ENCODE measurements at places on chromosomes 13 and 19.

DNA sequence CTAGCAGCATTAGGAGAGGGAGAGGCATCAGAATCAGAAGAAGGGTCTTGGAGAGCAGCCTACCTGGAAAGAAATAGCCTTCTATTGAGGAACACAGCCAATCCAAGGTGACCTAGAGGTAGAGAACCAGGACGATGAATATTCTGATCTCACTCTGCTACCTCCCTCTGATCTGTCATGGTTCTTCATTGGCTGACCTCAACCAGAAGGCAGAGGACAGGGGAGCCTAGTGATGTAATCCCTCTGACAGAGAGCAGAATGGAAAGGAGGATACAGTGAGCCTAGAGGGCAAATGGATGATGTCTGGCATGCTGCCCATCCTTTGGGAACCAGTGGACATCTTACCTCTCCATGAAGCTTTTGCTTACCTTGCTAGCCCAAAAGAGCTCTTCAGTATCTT is 3.6 kb downstream of the ZNF507 start:
- DNase-seq, result no peak

GRCh38 chr19:44282846-44283245 is 22.0 kb downstream of the ZNF235 start:
- DNase-seq, result no peak

GRCh38 chr13:24053519-24054251 is 106.8 kb upstream of the SPATA13 start:
- DNase-seq, result peak; percentile 29

DNA sequence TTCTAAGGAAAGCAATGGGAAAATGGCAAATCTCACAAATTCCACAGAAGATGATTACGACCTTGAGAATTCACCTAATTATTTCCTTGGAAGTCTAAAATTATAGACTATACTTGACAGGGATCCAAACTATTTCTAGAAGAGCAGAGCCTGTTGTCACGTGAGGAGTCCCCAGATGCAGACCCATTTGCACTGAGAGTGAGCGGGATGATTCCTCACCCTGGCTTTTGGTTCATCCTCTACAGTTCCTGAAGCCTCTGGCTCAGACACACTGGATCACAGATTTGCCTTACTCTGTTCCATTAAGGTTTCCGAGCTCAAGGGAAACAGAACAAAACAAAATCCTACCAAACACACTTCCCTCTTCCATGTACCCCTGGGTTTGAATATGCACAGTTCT is 23.0 kb upstream of the CYSLTR2 start:
- DNase-seq, result no peak

GRCh38 chr13:76879883-76880270 is 6.3 kb downstream of the KCTD12 start:
- DNase-seq, result no peak

DNA sequence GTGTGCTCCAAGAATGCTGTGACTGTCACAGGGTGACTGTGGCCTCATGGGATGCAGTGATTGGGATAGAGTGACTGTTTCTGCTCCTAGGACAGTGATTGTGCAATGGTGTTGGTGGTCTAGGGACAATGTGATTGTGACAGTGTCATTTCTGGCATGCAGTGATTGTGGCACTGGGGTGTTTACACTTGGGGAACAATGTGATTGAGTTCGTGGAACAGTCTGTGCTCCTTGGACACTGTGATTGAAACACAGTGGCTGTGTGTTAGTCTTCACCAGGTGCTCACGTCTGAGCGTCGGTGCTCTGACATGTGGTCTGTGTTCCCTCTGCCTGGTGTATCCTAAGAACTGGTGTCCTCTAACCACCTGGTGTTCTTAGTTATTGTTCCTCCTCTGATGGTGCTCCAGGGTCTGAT is 1.7 kb downstream of the PDE4A start:
- no peak for DNase-seq

GRCh38 chr19:35248310-35249145 is at the start of gene LSR:
Gene LSR, plus strand, starts transcription at chr19:35249002. Its CDS starts 21 bp downstream, at chr19:35249023.
- DNase-seq, result peak; percentile 94

GRCh38 chr13:22592515-22592914 is 588.3 kb upstream of the SGCG start:
- DNase-seq, result no peak

DNA sequence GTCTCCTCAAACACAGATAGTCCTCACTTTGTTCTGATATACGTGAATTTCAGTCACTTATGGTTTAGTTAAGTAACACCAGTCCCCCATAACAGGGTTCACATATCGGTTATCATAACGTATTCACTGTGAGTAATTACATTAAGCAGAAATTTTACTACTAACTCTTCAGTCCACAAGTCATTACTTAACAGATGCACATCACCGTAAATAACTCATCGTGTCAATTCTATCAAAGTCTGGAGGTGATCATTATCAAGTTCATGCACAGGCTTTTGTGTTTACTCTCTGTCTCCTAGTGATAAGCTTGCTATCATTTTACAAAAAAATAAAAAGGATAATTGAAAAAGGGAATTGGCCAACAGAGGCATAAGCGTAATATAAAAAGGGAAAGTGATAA is 287.4 kb upstream of the ATXN8OS start:
- no peak for DNase-seq

DNA sequence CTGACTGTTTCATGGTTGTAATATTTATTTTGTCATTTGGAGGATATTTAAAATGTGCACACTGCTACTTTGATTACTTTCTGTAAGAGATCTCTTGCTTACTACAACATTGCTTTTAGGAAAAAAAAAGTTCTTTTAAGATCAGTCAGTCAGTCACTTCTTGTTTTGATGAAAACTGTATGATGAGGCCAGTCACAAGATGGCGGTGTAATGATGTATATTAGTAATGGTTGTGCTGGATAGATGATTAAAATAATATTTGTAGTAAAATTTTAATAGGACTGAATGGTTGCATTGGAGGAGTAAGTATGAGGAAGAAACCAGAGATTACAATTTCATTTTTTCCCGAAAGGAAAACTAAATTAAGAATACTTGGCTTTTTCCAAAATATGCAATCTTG is 2411.1 kb downstream of the PCDH9 start:
- no peak for DNase-seq

DNA sequence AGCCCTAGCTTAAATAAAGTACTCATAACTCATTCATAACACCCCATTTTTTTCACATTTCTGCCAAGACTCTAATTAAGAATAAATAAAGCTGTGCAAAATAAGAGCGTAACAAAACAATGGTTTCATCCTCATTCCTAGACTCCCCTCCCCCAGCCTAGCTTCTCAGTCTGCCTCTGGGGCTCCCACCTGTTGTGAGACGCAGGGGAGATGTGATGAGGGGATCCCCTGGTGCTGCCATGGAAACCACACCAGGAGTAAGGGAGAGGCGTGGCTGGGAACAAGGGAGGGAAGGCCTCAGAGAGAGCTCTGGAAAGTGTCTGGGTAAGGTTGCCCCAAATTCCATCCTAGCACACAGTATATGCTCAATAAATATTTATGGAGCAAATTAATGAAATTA is 93.3 kb upstream of the USP29 start:
- no peak for DNase-seq

DNA sequence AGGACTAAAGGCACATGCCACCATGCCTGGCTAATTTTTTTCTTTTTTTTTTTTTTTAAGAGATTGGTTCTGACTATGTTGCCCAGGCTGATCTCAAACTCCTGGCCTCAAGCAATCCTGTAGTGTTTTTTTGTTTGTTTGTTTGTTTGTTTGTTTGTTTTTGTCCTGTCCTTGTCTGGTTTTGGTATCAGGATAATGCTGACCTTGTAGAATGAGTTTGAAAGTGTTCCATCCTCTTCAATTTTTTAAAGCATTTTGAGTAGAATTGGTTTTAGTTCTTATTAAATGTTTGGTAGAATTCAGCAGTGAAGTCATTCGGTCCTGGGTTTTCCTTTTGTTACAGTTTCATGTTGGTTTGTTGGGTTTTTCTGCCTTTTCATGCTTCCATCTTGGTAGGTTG is 19.2 kb downstream of the CEACAM4 start:
- no peak for DNase-seq

DNA sequence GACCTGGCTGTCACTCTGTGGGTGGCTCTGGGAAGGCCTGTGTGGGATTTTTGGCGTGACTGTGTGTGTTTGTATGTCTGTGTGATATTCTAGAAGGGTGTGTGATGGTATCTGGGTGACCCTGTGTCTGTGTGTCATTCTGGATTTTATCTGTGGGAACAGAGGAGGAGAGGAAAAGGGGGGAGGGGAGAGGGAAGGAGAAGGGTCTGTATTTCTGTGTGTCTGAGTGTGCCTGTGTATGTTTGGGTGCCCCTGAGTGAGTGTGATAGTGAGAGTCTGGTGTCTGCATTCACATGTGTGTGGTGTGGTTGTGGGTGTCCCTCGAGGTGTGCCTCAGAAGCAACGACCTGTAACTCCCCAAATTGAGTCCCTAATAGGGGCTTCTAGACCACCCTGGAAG is 8.1 kb upstream of the NFIX start:
- DNase-seq, result no peak

- DNase-seq, result no peak
These were observed 20.0 kb upstream of the ZNF14 start for GRCh38 chr19:19752760-19753403.

DNA sequence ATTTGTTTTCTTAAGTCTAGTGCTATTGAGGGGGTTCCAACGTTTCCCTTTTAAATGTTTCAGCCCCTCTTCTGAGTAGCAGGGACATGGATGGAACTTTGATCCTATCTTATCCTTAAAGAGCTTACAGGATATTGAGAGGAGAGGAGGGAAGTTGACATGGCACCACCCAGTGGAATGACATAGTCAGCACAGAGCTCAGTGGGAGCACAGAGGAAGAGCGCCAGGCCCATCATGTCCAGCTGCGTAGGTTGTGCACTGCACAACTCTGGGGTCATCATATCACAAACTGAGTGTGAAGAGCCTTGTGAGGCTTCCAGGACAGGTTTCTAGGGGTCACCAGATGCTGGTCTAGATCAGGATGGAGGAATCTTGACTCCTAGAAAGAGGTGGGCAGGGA is 4.6 kb upstream of the CDC42EP5 start:
- no peak for DNase-seq

- no peak for DNase-seq
These were observed 4.4 kb upstream of the S1PR5 start for GRCh38 chr19:10521461-10522171.

DNA sequence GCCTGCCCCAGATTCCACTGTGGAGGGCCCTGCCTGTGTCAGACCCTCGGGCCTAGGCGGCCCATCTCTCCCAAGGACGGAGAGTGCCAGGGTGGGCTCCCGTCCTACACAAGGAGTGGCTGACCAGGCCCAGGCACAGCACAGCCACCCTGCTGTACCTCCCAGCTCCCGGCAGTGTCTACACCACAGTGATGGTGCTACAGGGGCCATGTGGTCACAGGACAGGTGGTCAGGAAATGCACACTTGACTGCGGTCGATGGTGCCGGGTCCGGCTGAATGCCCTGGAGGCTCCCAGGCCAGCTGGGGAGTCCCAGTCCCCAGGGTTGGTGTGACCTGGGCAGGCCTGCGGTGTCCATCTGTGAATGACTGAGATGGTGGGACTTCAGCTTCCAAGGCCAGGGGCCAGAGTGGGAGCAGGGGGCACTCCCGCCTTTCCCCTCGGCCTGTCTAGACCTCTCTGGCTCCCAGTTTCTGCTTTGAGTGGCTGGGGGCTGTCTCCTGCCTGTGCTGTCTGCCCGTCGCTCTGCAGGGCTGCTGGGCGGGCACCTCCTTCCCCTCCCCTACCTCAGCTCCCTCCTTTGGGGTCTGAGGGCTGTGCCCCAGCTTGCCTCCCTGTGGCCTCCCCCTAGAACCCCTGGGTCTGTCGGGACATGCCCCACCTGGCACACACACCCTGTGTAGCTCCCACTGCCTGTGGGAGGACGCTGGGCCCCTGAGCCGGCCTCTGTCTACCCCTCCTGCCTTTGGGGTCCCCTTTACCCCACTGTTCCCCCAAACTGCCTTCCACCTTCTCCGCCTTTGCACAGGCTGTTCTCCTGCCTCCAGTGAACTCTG is 12.5 kb downstream of the DDA1 start:
- no peak for DNase-seq

DNA sequence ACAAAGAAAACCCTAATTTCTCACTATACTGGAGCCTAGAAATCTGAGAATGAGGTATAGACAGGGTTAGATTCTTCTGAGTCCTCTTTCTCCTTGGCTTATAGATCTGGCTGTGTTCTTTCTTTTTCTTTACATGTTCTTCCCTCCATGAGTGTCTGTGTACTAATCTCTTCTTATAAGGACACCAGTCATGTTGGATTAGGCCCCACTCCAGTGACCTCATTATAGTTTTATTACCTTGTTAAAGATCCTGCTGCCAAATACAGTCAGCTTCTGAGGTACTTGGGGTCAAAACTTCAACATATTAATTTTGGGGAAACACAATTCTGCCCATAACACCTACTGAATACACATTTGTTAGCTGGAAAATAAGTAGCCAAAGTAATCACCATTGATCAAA is 302.6 kb downstream of the PCDH9 start:
- no peak for DNase-seq

DNA sequence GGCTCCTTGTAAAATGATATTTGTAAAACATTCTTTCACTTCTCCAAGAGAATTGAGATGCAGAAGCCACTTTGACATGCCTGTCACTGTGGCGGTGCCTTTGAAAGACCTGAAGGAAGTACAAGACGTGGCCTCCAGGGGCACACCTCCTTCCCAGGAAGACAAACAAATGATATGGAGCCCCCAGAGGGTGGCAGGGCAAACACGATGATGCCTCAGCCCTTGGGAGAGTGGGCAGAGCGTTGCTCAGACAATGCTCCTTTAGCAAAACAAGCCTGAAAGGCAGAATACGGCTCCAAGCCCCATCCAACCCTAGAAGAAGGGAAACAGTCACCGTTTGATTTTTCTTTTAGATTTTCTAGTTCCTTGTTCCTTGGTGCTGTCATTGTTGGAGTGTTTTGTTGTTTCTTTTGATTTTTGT is 9.2 kb upstream of the ATP12A start:
- no peak for DNase-seq

GRCh38 chr13:91249861-91250260 is 97.6 kb upstream of the MIR17HG start:
- DNase-seq, result no peak

DNA sequence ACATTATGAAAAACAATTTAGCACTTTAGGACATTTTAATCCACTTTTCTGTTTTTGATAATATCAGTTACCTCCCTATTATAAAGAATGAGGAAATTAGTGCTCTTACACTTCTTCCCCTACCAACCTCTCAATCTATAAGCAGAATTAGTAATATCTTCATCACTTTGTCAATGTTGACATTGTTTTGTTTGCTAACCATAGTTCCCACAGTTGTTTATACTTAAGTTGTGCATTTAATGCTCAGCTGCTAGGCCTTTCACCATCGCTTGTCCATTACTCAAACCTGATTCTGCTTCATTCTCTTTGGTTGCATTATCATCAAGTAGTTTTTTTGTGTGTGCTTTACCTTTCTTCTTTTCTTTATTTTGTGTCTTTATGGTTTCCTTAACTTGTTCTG is 132.1 kb downstream of the CDK8 start:
- DNase-seq, result no peak
